AG08396 (cell line): ENCODE measurements at places on chromosomes 1 and 21.

- no peak for DNase-seq
Observed at GRCh38 chr1:9816199-9816598, 7.6 kb downstream of the CLSTN1 start.

GRCh38 chr1:54137534-54138061, 15.2 kb downstream of the CDCP2 start:
- DNase-seq, result no peak

- DNase-seq, result no peak
Observed at GRCh38 chr1:116808848-116809508, 54.7 kb downstream of the CD2 start.

GRCh38 chr1:116415699-116416533, 42.9 kb downstream of the ATP1A1 start:
- DNase-seq, result no peak

- no peak for DNase-seq
Observed at GRCh38 chr1:99534638-99534930, 111.3 kb upstream of the PALMD start.

DNA sequence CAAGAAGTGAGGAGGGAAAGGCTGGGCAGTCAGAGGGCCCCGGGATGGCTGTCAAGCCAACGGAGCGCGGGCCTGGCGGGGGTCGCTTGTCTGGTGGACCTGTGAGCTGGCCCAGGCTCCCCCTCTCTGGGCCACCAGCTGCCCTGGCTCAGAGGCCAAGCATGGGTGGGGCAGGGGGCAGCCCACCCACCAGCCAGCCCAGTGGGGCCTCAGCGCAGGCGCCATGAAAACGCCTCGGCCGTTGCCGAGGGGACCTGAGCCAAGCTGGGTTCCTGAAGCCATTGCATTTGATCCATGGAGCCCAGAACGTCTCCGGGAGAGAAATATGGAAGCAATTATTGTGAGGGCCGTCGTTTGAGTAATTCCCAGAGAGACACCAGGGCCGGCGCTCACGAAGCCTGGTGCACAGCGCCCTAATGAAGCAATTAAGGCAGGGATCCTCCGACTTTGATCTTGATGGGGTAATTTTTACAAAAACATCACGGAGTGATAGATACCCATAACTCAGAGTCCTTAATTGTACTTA, 90.5 kb upstream of the TTC34 start:
- DNase-seq, result no peak

- DNase-seq, result no peak
Observed at GRCh38 chr1:72763481-72763880, 481.1 kb upstream of the NEGR1 start.

- no peak for DNase-seq
Observed at GRCh38 chr1:74508449-74508848, 4.0 kb downstream of the LRRC53 start.

DNA sequence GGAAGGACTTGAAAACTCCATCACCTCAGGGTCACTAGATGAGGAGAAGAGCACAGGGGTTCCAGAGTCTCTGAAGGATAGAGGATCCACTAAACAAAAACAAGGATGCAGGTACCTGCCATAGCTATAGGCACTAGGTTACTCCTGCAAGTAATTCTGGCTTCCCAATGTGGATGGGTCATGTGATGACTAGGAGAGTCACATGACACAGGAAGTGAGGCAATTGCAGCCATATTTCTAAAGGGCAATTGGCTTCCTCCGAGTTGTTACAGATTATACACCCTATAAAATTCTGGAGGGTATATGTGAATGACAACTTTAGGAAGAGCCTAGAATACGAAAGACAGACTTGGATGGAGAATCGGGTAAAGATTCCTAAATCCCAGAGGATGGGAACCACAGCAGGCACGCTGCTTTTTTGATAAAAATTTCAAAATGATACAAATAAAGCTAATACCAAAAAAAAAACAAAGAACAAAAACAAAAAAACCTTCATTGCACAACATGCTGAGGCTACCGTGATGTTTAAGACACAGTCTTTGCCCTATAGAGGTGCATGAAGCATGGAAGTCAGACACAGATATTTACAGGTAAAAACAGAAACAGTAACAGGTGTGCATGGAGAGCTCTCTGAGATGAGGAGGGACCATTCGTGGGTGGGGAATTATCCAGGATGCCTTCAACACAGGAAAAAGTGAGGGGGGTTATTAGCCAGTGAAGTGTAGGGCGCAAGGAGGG, 10.5 kb downstream of the MTX1 start:
- peak; percentile 37 for DNase-seq

- DNase-seq, result no peak
Observed at GRCh38 chr1:89489047-89489729, 35.4 kb upstream of the LRRC8B start.

DNA sequence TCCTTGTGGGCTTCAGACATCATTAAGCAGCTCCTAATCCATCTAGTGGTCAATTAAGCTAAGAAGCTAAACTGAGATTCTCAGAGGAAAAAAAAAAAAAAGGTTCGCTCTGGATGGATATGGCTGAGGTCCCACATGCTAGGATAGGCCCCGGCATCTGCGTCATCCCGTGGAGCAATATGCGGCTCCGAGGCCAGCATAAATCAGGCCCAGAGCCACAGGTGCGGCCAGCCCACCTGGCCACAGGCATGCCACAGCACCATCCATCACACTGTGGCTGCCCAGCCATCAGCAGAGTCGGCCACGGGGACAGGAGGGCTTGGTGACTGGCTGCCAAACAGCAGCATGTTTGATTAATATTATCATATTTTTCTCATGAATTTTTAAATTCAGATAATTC, 106.9 kb upstream of the TIAM1 start:
- no peak for DNase-seq

DNA sequence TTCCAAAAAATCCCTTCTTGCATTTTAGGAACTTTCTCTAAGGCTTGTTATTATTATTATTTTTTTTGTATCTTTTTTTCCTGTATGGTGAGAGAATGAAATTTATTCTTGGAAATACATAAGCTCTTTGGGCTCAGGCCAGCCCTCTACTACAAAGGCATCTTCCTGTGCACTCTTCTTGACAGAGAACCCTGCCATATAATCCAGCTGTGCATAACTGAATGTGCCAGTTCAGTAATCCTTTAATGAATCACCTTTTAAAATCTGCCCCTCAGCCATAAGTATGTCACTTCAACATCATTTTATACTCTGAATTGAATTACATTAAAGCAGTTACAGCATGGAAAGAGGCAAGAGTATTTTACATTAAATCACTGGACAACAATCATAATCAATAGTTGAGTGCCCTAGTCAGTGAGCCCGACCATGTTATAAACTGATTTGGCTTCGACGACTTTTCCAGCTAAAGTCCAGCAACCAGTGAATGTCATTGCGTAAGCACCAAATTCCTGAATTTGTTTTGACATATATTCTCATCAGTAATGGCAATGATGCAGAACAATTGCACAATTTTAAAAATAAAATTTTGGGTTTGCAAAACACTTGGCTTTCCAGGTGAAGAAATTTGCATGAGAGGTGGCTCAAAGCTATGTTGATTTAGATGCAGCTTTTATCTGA, 59.2 kb upstream of the KCNK2 start:
- DNase-seq, result no peak

DNA sequence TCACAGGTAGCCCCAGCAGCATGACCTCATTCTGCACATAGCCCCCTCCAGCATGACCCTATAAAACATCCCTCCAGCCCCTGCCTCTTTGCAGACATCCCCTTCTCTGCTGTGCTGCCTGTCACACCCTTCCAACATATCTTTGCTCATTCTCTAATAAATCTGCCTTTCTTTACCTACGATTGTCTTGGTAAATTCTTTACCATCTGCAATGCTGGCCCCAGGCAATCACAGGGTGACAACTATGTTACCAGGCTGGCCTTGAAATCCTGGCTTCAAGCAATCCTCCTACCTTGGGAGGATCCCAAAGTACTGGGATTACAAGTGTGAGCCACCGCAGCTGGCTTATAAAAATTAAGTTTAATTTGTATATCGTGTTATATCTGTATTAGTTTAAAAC, 134.5 kb downstream of the VAV3 start:
- no peak for DNase-seq

DNA sequence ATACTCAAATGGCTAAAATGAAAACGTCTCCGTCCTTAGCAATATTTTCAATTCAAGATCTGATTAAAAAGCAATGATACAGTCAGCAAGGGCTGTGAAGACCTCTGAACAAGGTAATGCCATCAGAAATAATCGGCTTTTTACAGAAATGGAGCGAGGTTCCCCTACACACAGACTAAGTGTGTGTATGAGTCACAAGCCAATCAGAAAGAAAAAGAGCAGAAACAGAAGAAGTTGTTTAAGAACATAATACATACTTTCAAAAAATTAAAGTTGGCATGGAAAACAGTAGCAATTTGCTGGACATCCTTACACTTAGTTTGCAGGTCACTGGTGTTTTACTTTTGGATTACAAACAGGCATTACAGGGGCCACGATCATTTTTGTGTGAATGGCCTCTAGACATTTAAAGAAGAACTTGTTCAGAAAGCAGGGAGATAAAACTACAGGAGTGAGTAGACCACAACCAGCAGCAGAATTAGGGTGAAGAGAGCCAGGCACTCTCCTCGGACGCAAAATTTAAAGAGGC, 350.0 kb upstream of the RUNX1 start:
- no peak for DNase-seq

- peak; percentile 35 for DNase-seq
Observed at GRCh38 chr1:117757668-117758067, 151.8 kb downstream of the TENT5C start.

DNA sequence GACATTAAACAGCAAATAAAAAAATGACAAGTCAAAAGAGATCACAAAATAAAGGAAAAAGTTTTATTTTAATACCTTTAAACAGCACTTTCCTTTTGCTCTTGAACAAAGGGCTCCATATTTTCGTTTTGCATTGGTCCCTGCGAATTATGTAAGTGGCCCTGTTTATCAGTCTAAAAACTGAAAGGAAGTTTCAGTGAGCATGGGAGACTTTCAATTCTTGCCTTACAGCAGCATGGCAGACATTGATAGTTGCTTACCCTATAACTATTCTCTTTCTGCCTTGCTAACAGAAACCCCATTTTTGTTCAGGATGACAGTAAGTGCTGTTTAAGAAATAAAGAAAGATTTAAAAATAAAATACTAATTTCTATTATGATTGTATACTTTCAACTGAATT, 5.2 kb upstream of the SH3GLB1 start:
- no peak for DNase-seq

GRCh38 chr1:172990598-172991215, 60.0 kb downstream of the TNFSF18 start:
- DNase-seq, result no peak

GRCh38 chr1:16385659-16386453, 18.8 kb downstream of the SZRD1 start:
- DNase-seq, result no peak

DNA sequence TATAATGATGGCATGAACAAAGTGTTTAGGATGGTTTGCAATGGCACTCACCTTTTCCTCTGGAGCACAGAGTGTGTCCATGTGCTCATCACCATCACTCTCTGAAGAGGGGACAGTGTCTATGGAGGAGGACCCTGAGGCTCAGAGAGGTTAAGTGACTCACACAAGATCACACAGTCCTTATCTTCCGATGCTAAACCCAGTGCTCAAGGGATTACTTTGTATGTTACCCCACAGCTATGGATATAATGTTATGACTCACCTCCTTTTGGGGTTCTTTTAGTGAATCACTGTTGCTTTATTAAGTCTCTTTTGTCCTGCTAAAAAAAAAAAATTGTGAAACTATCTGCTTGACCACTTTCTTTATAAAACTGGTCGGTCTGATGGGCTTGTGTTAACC, 67.6 kb downstream of the TENT5C start:
- peak; percentile 43 for DNase-seq

GRCh38 chr1:198449261-198449660, 91.2 kb downstream of the ATP6V1G3 start:
- DNase-seq, result no peak

DNA sequence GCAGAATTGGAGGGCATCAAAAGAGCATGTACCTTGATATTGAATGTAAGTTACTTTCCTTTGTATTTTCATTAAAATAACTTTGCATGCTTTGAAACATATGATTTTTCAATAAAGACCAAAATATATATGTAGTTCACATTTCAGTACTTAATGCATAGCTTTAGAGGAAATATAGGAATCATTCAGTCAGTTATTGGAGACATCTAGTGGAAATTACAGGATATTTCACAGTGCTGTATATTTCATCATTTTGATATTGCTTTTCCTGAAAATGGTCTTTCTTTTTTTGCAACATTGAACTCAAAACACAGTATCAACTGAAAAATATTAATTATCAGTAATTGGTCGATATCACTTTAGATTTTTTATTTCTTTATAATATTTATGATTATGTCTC, 375.8 kb downstream of the NCAM2 start:
- DNase-seq, result no peak

- DNase-seq, result no peak
Observed at GRCh38 chr1:83090195-83090594, 908.7 kb downstream of the TTLL7 start.

DNA sequence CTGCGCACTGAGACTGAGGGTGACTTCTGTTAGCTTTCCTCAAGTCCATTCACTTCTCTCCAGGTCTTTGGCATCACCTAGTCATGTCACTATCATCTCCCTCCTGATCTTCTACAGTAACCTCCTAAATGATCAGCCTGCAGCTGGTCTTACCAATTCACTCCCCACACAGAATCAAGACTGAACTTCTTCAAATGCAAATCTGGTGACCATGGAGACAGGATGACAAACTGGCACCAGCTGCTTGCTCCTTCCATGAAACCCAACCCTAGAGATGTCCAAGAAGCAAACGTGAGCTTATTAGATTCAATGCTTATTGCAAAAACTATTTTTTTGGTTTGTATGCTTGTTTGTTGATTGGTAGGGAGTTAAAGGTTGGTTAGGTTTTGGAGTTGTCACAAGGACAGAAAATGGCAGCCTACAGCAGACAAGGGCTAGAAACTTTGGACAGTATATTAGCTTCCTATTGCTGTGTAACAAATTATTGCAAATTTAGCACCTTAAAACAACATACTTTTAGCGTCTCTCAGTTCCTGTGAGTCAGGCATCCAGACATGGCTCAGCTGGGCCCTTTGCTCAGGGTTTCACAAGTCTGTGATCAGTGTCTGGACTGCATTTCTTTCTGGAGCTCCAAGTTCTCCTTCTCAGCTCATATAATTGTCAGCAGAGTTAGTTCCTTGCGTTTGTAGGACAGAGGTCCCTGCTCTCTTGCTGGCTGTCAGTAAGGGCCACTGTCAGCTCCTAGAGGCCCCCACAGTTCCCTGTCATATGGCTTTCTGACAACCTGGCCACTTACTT, 53.3 kb upstream of the GJA8 start:
- DNase-seq, result no peak

DNA sequence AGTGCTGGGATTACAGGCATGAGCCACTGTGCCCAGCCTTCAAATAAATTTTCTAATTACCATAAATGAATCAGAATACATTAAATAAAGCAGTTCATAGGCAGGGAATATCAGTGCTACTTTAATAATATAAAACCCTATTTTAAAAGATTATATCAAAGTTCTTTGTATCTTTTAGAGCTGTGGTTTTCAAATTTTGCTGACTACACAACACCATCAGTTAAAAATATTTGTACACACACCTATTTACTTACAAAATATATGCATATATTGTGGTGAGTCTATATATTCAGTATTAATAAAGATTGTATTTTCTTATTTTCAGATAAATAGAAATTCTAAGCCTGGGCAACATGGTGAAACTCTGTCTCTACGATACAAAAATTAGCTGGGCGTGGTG, 18.7 kb downstream of the B3GALNT2 start:
- no peak for DNase-seq

- DNase-seq, result no peak
Observed at GRCh38 chr1:156508955-156509234, 8.3 kb upstream of the MEF2D start.
